ENCODE measurements at places on chromosomes 12 and 14.

GRCh38 chr14:66273261-66273832 is 212.8 kb upstream of the CCDC196 start:
- no peak for DNase-seq

- DNase-seq = no peak
Measured at GRCh38 chr12:45232146-45232755, 16.4 kb downstream of the ANO6 start.

DNA sequence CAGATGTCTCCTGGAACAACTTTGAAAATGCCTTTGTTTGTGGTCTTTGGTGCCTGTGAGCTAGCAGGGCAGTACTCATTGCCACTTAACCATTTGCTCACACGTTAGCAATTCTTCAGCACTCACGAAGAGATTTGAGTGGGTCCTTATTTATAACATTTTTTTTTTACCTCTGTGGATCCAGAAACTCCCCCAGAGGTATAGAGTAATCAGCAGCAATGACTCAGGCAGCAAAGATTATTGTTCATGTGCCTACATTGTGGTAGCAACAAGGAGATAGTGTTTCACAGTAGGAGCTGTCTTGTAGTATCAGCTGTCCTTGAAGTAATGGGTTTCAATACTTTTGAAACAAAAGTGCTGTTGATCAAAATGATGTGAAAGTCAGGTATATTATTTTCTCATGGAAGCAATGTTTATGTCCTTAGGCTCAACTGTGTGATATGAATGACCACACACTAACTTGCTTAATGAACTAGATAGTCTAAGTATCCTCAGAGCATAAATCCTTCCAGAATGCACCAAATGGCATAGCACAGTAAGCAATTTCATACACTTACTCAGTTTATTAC is 304.1 kb downstream of the EGLN3 start:
- DNase-seq = no peak

GRCh38 chr12:110012659-110013058 is 13.4 kb downstream of the ANKRD13A start:
- no peak for DNase-seq

- no peak for DNase-seq
Measured at GRCh38 chr14:57816568-57817284, 49.2 kb downstream of the SLC35F4 start.

DNA sequence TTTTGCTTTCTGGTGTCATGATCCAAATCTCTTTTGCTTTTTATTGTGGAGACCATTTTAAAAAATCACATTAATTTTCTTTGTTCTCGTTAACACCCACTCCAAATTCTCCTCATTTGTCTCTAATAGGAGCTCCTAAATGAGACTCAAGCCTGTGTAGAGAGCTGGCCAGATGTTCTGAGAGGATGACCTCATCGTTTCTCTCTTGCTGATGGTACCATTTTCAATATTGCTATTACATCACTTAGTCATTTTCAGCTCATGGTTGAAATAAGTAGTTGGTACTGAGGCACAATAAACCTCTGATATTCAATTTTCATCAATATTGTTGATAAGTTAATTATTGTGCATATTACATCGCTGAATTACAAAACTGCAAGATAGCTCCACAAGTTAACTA is 31.5 kb downstream of the SPTB start:
- DNase-seq = no peak

DNA sequence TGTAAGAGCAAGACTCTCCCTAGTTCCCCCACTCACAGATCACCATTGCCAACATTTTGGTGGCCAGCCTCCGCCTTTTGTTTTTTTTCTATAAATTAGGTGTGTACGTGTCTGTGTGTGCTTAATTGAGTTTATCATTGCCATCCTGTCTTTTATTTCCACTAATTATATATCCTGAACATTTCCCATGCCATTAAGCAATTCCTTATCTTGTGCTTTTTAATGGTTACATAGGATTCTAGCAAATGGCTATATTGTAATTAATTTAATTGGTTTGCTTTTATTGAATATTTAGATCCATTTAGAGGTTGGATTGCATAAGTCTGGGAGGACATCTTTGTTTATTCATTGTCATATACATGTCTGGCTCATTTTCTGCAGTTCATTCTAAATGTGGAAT is 107.3 kb upstream of the RTL1 start:
- DNase-seq = no peak

- no peak for DNase-seq
Measured at GRCh38 chr14:37252434-37252833, 54.7 kb downstream of the MIPOL1 start.

- no peak for DNase-seq
Measured at GRCh38 chr14:55333711-55334485, 62.7 kb downstream of the FBXO34 start.

DNA sequence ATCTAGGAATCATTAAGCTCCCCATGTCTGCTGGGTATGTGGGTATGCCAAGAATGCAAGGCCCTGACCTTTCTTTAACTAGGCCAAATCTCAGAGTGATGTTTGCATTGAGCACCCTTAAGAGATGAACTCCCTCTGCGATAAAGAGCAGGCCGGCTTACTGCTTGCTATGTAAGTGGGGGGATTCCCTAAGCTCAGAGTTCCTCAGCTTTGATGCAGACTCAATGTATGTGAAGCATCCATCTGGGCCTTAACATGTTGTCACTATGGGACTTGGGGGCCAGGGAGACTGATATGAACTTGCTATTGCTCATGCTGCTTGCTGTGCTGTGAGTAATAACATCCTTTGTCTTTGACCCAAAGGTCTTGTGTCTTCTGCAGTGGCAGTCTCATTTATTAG is 149.7 kb downstream of the C12orf75 start:
- DNase-seq = no peak

GRCh38 chr12:18849080-18849479 is 111.2 kb downstream of the CAPZA3 start:
- DNase-seq = no peak

DNA sequence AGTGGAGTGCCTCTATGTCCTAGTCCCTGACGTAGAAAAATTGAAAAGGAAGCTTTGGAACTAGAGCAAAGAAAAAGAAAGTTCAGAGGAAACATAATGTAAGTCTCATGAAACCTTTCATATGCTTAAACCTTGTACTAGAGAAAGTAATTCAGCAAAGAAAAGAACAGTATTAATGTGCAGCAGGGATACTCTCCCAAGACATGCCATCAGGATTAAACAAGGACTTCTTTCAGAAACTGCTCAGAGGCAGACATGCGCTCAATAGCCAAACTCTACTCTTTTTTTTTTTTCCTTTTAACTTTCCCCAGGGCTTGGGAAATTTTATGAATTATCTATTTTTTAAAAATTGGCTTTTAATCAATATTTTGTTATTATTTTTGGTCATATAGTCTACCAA is 7.1 kb upstream of the ASB8 start:
- DNase-seq = no peak

DNA sequence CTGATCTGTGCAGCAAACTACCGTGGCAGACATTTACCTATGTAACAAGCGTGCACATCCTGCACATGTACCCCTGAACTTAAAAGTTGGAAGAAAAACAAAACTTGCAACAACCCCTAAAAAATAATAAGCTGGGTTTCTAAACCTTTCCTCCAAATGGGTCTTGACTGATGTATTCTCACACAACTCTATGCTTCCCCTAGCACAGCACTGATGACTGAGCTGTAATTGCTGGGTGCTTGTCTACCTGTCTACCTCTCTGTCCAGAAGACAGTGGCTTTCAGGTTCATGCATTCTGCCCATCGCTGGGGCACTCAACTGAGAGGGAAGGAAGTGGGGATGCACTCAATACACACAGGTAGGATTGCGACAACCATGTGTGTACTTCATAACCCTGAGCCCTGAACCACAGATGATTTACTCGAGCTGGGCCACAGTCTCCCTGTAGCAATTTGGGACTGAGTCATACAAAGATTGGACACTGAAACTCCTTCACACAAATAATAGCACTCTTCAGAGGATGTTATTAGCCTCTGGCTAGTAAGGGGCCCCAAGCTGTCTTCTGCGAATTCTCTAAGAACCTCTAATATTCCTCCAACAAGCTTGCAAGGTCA is 44.8 kb upstream of the TMPO start:
- DNase-seq = no peak

Data from stimulated activated CD4-positive, alpha-beta T cell treated with anti-CD3 and anti-CD28 coated beads, TNF-alpha, amount 100 ng/mL, for 1 hour (primary cell).